Substantia nigra (tissue), 51 donors: ENCODE measurements at places on chromosomes 4 and X.

GRCh38 chrX:17167915-17168314 is 207.1 kb upstream of the NHS start:
- no peak for DNase-seq

GRCh38 chr4:154416190-154416547 is 75.4 kb downstream of the DCHS2 start:
- DNase-seq: no peak

- no peak for DNase-seq
Observed at GRCh38 chr4:169948271-169948670, 77.9 kb downstream of the MFAP3L start.

GRCh38 chr4:66556651-66557278 is 886.5 kb upstream of the EPHA5 start:
- DNase-seq: no peak

DNA sequence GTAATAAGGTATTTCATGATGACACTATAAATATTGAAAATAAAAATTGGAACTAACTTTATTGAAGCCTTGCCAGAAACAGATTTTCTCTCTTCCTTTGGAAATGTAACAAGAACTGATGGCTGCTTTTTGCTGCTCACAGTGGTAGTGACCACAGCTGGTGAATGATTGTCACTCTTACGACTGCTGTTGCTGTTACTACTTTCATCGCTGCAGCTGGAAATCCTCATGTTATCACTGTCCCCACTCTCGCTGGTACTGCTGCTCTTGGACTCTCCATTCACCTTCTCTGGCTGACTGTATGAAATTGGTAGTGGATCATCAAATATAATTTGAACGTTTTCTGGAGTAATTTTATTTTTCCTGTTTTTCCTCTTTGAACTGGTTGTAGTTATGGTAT is 28.5 kb upstream of the COX18 start:
- no peak for DNase-seq

DNA sequence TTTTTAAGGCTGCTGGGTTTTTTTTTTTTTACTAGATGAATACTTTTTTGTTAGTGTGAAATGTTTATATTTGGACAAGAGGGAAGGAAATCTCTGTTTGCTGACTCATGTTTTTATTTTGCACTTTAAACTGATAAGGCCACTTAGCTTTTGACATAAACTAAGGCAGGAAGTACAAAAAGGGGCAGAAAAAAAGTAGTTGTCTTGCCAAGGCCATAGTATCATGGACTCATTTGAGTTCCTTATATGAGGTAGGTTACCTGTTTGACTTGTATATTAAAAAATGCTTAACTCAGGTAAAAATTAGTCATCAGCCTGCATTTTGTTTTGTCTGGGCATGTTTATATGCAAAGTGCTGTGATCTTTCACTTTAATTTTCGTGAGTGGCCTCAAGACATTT is 26.0 kb downstream of the SMAD1 start:
- no peak for DNase-seq

GRCh38 chrX:141917801-141918200 is 14.1 kb downstream of the MAGEC1 start:
- no peak for DNase-seq

- DNase-seq: no peak
Observed at GRCh38 chr4:113025416-113025815, 24.0 kb upstream of the ANK2 start.

DNA sequence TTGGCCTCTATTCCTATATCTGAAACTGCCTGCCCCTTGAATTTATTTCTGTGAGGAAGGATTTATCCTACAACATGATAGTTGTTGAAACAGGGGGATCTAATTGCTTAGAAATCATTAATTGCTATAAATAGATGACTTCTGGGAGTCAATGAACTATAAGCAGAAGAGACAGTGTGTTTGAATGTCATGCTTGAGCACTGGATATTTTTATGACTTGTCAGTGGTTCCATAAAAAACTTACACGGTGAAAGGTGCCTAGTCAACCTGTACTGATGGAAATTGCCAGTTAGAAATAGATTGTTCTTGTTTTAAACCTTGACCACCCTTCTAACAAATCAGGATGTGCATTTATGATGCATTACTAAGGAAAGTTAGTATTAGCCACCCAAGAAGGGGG is 306.9 kb upstream of the PPARGC1A start:
- no peak for DNase-seq

DNA sequence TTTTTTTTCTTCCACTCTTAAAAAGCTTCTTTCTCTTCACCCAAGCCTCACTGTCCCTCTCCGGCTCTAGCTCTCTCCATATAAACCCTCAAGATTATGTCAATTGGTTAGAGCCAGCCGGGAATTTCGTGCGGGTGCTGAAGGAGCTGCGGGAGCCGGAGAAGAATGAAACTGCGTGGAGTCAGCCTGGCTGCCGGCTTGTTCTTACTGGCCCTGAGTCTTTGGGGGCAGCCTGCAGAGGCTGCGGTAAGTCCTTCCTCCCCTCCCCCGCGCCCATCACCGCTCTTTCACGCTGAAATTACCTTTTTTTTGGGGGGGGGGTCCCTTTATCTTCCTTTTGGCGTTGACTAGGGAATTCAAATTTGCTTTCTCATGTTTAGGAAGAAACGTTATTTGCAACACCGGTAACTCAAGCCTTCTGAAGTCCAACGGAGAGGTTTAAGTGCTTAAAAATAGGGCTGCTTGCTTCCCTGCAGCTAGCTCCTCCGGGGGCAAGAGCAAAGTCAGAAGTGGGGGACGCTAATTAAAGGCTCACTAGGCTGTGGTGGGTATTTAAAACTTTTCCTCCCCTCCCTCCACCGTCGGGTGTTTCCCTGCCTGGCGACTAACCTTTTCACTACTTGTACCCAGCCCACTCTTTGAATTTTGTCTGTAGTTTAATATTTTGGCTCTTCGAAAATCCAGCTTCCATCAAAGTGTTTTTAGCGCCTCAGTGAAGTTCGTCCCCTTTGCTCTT is 491 bp downstream of the COL4A5 start:
- no peak for DNase-seq

DNA sequence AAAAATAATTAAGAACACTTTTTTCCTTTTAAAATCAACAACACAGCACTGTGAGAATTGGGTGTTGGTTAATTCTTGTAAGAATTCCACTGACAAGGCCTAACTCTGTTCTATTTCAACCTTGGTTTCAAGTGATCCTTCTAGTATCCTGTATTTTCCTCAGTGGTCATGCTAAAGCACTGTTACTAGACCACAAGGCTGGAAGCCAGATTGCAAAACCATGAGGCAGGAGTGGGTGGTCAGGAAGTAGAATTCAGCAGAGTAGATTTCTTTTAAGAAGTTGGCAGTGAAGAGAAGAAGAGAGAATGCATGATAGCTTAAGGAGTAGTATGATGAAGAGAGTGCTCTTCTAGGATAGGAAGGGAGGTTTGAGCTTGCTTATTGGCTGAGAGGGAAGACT is 71.6 kb upstream of the LEF1 start:
- DNase-seq: no peak

DNA sequence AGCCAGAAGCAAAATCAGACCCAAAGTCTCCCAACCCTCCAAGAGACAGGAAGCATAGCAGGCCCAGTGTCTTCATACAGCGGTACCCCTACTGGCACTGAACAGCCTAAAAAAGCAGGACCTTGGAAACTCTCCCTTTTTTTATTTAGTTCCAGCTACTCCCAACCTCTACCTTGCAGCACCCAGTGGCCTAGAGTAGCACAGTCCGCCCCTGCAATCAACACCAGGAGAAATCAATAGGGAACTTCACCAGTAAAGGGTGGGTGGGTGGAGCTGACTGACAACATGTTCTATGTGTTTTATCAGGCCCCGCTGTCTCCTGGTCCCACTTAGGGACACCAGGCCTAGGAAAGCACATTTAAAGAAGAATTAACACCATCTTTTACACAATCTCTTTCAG is 378.5 kb upstream of the CT83 start:
- DNase-seq: no peak

DNA sequence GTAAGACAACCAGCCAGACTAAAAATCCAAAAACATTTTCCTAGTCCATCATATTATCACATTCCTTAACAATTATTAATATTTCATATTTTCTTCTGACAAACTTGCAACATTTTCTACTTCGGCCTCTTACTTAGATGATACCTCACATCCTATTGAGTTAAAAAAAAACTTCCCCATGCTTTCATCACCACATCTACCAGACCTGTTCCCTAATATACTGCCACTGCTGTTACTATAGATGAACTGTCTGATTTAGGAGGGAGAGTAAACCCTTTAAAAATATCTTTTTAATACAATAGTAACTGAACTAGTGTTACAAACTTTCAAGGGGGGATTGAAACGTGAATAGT is 1.5 kb downstream of the FAM200B start:
- DNase-seq: no peak

GRCh38 chrX:15877380-15877779 is 22.8 kb upstream of the AP1S2 start:
- no peak for DNase-seq

- no peak for DNase-seq
Observed at GRCh38 chr4:54231768-54232688, 2.9 kb downstream of the PDGFRA start.

GRCh38 chrX:1357993-1358392 is 21.4 kb downstream of the IL3RA start:
- no peak for DNase-seq
